Non-pigmented ciliary epithelial cell (primary cell): ENCODE measurements at places on chromosomes 11 and 22.

- no peak for DNase-seq
Observed at GRCh38 chr11:3190600-3190999, 25.5 kb upstream of the OSBPL5 start.

- DNase-seq = no peak
Observed at GRCh38 chr11:70506658-70506970, 108.3 kb downstream of the CTTN start.

GRCh38 chr22:30195245-30196140 lies 51.1 kb downstream of the LIF start:
- DNase-seq = no peak

DNA sequence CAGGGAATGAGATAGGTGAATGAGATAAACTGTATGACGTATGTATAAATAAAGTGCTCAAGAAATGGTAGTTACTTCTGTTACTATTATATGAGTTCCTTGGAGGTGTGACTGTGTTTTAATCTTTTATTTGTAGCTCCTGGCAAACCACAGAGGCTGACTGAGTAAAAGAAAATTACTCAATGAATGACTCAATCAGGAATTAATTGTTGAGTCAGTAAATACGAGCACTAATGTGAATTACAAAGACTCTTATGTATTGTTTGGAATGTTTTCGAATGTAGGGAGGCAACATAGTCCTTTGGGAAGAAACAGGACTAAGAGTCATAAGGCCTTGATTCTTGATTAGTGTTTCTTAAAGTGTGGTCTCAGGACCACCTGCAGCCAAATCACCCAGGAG lies 51.1 kb upstream of the BLID start:
- DNase-seq = peak; percentile 37

- DNase-seq = no peak
Observed at GRCh38 chr11:65426839-65427690, 4.5 kb downstream of the NEAT1 start.

- no peak for DNase-seq
Observed at GRCh38 chr11:88203604-88204003, 28.4 kb upstream of the RAB38 start.

DNA sequence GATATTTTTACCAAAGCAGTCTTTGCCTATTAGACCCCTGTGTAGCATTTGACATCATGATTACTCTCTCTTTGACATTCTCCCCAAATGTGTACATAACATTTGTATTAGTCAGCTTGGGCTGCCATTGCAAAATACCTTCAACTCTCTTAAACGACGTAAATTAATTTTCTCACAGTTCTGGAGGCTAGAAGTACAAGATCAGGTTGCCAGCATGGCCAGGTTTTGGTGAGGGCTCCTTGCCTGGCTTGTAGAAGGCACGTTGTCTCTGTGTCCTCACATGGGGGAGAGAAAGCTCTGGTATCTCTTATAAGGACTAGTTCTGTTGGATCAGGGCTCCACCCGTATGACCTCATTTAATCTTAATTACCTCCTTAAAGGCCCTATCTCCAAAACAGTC lies 12.3 kb upstream of the DLAT start:
- peak; percentile 38 for DNase-seq

DNA sequence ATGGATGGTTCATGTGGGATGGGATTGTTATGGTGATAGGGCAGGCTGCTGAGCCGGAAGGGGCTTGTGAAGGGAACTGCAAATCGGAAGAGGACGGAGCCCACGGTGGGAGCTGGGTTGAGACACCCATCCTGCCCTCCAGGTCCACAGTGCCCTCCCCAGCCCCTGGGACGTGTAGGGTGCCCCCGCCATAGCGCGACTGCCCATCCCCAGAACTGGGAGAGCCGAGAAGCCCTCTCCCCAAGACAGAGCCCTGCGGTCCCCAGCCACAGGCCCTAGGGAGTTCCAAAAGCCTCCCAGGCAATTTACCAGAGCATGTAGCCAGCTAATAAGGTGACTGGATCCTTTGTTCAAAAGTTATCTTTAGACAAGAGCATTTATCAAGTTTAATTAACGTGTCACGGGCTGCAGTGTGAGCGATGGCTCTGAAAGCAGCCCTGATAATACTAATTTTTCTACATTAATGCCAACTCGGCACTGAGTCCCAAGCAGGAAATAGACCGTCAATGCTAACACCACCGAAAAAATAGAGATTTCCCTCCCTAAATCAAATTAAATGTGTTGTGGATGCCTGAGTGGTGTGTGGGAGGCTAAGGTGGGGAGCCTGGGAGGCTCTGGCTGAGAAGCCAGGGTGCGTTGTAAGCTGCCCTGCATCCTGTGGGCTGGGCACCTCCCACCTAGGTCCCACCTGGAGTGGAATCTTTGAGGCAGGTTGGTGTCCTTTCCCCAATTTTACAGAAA lies 76.8 kb upstream of the RTL6 start:
- DNase-seq = no peak

- DNase-seq = no peak
Observed at GRCh38 chr11:118277312-118277711, 13.2 kb upstream of the MPZL2 start.

- DNase-seq = no peak
Observed at GRCh38 chr11:5504403-5504921, 5.3 kb downstream of the UBQLN3 start.

DNA sequence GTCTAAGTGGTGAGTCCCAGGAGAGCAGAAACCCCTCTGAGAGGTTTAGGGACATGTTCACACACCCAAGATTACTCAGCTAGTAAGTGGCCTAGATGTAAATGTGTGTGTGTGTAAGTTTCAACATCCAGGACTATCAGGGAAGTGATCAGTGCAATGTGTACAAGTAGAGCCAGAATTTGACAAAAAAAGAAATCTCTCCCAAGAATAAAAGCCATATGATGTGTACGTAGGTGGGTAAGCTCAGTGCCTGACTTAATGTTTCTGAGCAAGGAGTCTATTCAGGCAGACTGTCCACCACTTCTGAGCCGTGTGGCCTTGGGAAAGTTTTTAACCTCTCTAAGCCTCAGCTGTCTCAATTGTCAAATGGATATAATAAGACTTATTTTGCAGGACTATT lies 133.8 kb upstream of the NAV2 start:
- DNase-seq = no peak

DNA sequence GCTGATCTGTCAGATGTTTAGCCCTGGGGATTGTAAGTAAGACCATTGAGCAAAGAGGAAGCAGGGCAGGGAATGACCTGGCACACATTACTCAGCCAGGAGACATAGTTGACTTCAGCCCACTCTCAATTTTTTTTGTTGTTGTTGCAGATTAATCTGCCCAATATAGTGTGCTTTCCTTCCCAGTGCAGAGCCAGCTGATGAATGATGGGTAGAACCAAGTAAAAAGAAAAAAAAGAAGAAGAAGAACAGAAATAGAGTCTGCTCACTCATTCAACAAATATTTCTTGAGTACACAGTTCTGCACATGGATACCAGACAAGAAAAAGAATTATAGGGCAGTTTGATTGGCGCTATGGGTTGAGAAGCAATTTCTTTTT lies 292.7 kb downstream of the ETS1 start:
- DNase-seq = peak; percentile 28

- no peak for DNase-seq
Observed at GRCh38 chr11:27698872-27699241, 1.4 kb downstream of the BDNF start.

DNA sequence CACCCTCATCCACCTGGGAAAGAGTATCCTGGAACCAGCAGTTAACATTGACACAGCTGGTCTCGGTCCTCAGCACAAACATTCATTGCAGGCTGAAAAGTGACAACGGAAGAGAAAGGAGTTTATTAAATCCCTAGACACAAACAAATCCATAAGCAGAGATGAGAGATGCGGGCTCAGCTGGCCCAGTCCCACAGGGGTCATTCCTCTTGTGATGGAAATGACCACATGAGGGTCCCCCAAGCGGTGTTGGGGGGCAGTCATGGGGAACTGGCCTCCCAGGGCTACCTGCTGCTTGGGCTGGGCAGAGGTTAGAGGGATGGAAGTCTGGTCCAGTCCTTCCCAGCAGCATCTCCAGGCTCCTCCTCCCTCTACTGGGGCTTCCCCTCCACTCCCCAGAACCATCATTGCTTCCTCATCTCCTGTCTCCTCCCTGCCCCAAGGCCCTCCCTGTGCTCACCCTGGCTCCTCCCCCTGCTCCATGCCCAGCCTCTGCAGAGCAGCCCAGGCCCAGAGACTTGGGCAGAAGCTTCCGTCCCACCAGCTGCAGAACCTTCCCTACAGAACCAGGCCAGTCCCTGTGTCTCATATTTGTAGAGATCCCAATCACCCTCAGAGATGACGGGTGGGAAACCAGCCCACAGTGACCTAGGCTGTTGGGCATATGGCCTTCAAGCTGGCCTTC lies 5.4 kb upstream of the IGLL5 start:
- DNase-seq = no peak

GRCh38 chr11:60959431-60959830 lies 7.5 kb upstream of the SLC15A3 start:
- no peak for DNase-seq

DNA sequence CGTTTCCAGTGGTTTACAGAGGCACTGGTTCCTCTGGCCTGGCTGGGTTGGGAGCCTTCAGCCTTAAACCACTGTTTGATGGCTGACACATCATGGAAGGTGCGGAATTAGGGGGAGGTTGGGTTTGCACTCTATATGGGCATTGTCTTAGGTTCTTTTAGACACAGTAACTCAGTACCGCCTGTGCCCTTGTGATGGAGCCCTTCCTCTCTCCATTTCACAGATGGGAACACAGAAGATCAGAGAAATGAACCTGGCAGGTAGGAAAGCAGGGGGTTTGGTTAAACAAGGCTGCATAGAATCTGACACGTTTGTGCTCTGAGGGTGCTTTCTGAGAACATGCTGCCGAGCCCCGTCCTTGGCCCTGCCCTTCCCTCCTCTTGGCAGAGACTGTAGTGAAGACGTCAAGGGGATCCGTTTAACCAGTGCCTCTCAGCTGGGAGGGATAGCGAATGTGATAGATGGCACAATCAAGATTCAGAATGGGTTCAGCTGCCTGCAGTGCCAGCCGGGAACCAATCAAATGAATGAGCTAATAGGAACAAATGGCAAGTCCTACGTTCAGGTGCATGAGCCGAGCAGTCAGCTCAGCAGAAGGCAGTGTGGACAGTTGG lies 228.6 kb downstream of the TBC1D22A start:
- DNase-seq = no peak

- DNase-seq = no peak
Observed at GRCh38 chr11:65430406-65431217, 8.0 kb downstream of the NEAT1 start.

- DNase-seq = no peak
Observed at GRCh38 chr11:61020551-61021235, 49.2 kb downstream of the CD6 start.

GRCh38 chr11:27294654-27295053 lies 68.4 kb downstream of the CCDC34 start:
- DNase-seq = no peak

DNA sequence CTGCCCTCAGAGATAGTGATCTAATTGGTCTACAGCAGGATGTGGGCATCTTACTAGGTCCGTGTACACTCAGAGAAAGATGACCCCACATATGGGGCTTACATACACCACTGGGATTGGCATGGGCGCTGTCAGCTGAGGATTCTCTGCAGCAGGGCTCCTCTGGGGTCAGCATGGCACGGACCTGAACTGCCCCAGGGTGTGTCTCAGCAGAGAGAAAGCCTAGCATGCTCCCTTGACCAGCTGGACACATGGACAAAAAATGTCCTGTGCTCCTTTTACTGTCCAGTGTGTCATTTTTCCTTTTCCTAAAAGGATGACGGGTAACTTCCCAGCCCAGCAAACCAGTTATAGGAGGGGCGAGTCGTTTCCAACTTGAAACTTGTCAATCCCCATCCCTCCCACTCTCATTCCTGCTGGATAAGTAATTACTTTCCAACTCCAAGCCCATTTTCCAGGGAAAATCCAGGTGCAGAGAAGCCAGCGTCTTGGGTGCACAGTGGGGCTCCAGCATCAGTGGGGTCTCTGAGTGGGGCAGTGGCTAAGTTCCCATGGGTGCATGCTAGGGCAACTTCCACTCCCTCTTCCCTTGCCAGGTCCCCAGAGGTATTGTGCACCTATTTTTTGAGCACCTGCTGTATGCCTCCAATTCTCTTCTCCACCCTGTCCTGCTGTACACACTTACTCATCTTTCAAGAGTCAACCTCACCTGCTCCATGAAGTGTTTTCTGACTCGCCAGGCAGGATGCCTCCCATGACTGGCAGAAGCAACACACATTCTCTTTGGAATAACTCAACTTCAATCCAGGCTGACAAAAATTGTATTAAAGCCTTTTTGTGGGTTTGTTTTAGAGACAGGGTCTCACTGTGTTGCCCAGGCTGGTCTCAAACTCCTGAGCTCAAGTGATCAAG lies 5.0 kb downstream of the VSTM5 start:
- no peak for DNase-seq

- no peak for DNase-seq
Observed at GRCh38 chr22:34129691-34130486, 209.6 kb upstream of the LARGE1 start.

GRCh38 chr22:44848791-44849420 lies 96.5 kb downstream of the ARHGAP8 start:
- DNase-seq = no peak
